ENCODE measurements at places on chromosomes 2 and 18. TPM values are rescaled to one million over a fixed set of nuclear protein-coding genes. Genes with fewer than 3 reads are reported as not detected.

DNA sequence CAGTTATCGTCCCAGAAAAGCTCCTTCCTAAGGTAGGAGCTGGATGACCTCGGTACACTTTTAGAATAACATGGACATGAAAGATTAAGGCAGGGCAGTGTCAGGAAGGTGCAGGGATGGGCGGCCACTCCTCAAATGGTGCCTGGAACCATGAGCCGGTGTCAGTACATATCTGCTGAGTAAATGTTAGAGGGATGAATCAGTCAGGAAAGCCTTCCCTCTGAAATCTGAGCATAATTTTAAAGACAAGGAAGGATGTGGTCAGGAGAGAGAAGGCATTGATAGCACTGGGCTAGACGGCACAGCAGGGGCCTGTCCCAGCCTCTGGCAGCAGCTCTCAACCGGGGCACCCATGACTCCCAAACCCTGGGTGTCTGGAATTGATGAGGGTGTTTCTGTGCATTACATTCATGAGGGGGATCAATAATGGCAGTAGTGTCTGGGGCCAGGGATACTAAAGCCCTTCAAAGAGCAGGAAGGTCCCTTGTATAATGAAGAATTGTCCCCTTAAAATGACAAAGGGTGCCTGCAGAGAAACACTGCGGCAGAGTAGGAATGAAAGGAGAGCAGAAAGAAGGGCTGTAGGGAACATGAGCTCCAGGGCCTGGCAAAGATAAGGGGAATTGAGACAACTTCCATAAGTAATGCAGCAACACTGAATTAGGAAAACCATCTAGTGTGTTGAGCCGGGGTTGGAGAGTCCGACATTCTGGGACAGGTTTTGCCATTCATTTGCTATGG is 162.3 kb upstream of the REV1 start:
- no peaks in the 10 kb centered on the region for H3K27me3 ChIP-seq
- no peak overlapping the region for H3K4me3 ChIP-seq
- H3K4me1 ChIP-seq, result no peaks in the 10 kb centered on the region

GRCh38 chr2:67631483-67631882 is 234.3 kb downstream of the ETAA1 start:
- H3K4me1 ChIP-seq, result no peaks in the 10 kb centered on the region
- no peak overlapping the region for H3K27ac ChIP-seq
- H3K4me3 ChIP-seq, result no peak overlapping the region

- no peaks in the 10 kb centered on the region for H3K27me3 ChIP-seq
- H3K4me3 ChIP-seq, result no peak overlapping the region
- H3K36me3 ChIP-seq, result no peaks in the 10 kb centered on the region
- H3K27ac ChIP-seq, result no peak overlapping the region
- DNase-seq, result no peak
- peaks cover 33% of the 10 kb centered on the region for H3K4me1 ChIP-seq
Observed at GRCh38 chr2:168233726-168234406, 13.5 kb downstream of the STK39 start.

GRCh38 chr2:96503637-96504243 is 1.4 kb downstream of the NEURL3 start:
- no peak overlapping the region for H3K27ac ChIP-seq
- H3K4me3 ChIP-seq, result no peak overlapping the region
- DNase-seq, result no peak

- no peak for DNase-seq
- no peaks in the 10 kb centered on the region for H3K36me3 ChIP-seq
- H3K4me1 ChIP-seq, result no peaks in the 10 kb centered on the region
- no peak overlapping the region for H3K4me3 ChIP-seq
Observed at GRCh38 chr2:62423235-62423634, 82.8 kb downstream of the TMEM17 start.

DNA sequence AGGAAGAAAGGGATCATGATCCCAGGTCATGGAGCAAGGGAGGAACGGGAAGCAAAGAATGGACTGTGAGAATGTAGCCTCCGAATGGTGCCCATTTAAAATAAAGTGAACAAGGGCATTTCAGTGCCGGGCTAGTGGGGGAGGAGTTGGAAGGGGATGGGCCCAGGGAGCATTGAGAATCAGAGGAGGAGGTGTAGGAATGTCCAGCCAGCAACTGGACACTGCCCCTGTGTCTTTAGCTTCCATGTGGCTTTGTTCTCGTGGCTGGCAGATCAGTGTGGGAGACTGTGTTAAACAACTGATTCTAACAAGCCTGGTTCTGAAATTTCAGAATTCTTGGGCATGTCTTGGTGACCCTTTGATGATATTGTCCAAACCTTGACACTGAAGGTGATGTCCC is 1.4 kb upstream of the RNF103 start:
- H3K4me1 ChIP-seq, result peaks cover 26% of the 10 kb centered on the region
- H3K27me3 ChIP-seq, result no peaks in the 10 kb centered on the region
- H3K27ac ChIP-seq, result no peak overlapping the region
- H3K4me3 ChIP-seq, result no peak overlapping the region
- DNase-seq, result no peak

GRCh38 chr2:46555011-46555410 is 75.6 kb downstream of the TMEM247 start:
- no peak overlapping the region for H3K4me3 ChIP-seq
- H3K27me3 ChIP-seq, result no peaks in the 10 kb centered on the region
- no peaks in the 10 kb centered on the region for H3K36me3 ChIP-seq
- DNase-seq, result no peak
- no peaks in the 10 kb centered on the region for H3K4me1 ChIP-seq

- no peak overlapping the region for H3K27ac ChIP-seq
- no peaks in the 10 kb centered on the region for H3K36me3 ChIP-seq
- no peak overlapping the region for H3K4me3 ChIP-seq
- no peaks in the 10 kb centered on the region for H3K27me3 ChIP-seq
- no peak for DNase-seq
Observed at GRCh38 chr18:58980991-58981390, 116.3 kb downstream of the ZNF532 start.

- no peak overlapping the region for H3K27ac ChIP-seq
- H3K4me1 ChIP-seq, result no peaks in the 10 kb centered on the region
- no peak overlapping the region for H3K4me3 ChIP-seq
- H3K27me3 ChIP-seq, result no peaks in the 10 kb centered on the region
Observed at GRCh38 chr2:212725180-212725579, 186.6 kb upstream of the ERBB4 start.

GRCh38 chr18:44502790-44503189 is 177.9 kb upstream of the SETBP1 start:
- no peaks in the 10 kb centered on the region for H3K36me3 ChIP-seq
- no peak overlapping the region for H3K27ac ChIP-seq
- no peaks in the 10 kb centered on the region for H3K4me1 ChIP-seq
- no peaks in the 10 kb centered on the region for H3K27me3 ChIP-seq
- H3K4me3 ChIP-seq, result no peak overlapping the region

- no peak for DNase-seq
- H3K4me1 ChIP-seq, result no peaks in the 10 kb centered on the region
- H3K4me3 ChIP-seq, result no peak overlapping the region
Observed at GRCh38 chr2:212770240-212770639, 231.6 kb upstream of the ERBB4 start.

DNA sequence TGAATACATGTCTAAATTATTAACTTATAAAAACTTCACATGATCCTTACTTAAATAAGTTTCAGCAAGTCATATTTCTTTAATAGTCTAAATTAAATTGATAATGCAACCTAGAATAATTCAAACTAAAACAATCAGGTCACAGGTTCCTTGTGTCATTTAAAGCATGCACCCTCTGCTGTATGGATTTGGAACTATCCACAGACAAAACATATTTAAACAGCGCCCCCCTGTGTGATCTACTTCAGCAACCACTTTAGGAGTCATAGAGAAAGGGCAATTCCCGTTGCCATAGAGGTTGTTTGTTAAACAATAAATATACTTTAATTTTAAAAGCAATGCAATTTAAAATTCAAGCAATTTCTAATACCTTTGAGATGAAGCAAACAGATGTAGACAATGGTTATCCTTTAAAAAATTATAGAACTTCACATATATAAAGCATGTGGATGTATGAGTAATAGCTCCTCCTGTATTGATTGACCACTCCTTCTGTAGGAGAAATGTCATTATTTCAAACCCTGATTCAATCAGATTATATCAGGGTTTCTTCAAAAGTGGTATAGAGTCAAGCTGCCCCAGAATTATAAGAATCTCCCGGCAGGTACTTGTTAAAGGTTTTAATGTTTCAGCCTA is 21.2 kb downstream of the GRB14 start:
- no peaks in the 10 kb centered on the region for H3K27me3 ChIP-seq
- H3K27ac ChIP-seq, result no peak overlapping the region
- DNase-seq, result peak; percentile 5
- no peaks in the 10 kb centered on the region for H3K36me3 ChIP-seq

DNA sequence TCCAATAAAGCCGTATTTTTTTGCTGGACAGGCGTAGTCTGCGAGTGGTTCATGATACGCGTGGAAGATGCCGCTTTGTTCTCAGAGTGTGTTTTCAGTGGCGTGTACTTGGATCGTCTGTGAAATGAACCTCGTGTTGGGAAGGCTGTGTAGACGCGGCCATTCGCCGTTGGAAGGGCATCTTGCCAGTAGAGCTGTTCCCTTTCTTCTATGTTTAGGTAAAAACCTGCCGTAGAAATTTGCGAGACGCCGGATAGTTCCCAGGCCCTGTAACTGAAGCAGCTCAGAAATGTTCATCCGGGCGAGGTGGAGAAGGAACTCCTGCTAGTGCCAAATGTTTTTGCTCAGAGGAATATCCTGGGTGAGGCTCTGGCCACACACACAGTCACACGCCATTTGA is 133.6 kb downstream of the NFATC1 start:
- no peak for DNase-seq
- H3K4me1 ChIP-seq, result peaks cover 10% of the 10 kb centered on the region
- H3K36me3 ChIP-seq, result peaks cover 15% of the 10 kb centered on the region
- no peaks in the 10 kb centered on the region for H3K27me3 ChIP-seq
- H3K27ac ChIP-seq, result no peak overlapping the region
- no peak overlapping the region for H3K4me3 ChIP-seq

GRCh38 chr2:11128243-11128951 is 26.9 kb upstream of the SLC66A3 start:
- no peaks in the 10 kb centered on the region for H3K27me3 ChIP-seq
- H3K27ac ChIP-seq, result no peak overlapping the region
- H3K36me3 ChIP-seq, result no peaks in the 10 kb centered on the region

DNA sequence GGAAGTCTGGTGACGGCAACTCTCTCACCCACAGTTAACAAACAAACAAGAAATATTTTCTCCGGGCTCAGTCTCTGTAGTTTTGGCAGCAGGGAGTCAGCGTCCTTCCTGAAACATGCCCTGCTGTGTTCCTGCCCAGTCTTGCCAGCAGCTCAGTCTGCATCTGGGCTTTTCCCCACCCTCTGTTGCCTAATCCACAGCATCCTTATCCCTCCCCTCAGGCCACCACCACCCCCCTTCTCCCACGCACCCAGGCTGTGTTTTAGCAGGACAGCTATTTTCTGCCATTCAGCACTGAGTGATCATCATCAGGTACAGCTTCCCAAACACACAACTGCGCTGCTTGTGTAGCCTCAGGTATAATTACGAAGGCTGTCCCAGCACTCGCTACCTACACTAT is 168.2 kb downstream of the DPP10 start:
- no peaks in the 10 kb centered on the region for H3K4me1 ChIP-seq
- H3K4me3 ChIP-seq, result no peak overlapping the region
- no peak overlapping the region for H3K27ac ChIP-seq
- no peak for DNase-seq

- no peak for DNase-seq
- no peak overlapping the region for H3K27ac ChIP-seq
- no peak overlapping the region for H3K4me3 ChIP-seq
- no peaks in the 10 kb centered on the region for H3K27me3 ChIP-seq
- peaks cover 10% of the 10 kb centered on the region for H3K4me1 ChIP-seq
Observed at GRCh38 chr2:118312969-118313756, 224.9 kb downstream of the INSIG2 start.

DNA sequence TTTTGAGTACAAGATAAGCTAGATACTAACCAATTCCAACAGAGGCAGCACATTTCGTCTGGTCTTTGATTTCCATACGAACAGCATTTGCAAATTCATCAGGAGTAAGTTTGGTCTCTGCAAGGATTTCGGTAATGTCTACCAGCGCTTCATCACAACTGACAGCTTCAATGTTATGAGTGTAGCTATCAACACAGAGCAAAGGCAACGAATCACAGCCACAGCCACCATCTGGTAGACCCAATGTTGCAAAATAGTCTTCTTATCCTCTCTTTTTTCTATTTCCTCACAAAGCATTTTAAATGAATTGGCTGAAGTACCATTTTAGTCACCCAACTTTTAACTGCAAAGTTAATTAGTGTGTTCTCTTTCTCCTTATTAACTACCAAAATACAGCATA is 68.3 kb downstream of the REV1 start:
- H3K27me3 ChIP-seq, result no peaks in the 10 kb centered on the region
- DNase-seq, result no peak
- no peaks in the 10 kb centered on the region for H3K4me1 ChIP-seq
- H3K27ac ChIP-seq, result no peak overlapping the region

KCNS3 gene
- total RNA-seq, result not detected

ZNF24 gene
- 90.5 TPM for total RNA-seq

DPP4 gene
- 40.2 TPM for total RNA-seq

SDC1 gene
- 0.09 TPM for total RNA-seq

SFTPB gene
- not detected for total RNA-seq

BCL11A gene
- not detected for total RNA-seq

Data from CD4-positive, alpha-beta memory T cell (primary cell).